AG04449 (cell line): ENCODE measurements at places on chromosomes 5 and 9.
A peak's percentile ranks its signal among the peaks of the same experiment; 100 is the strongest.

GRCh38 chr5:132237670-132238069 lies 10.0 kb upstream of the P4HA2 start:
- DNase-seq, result no peak

DNA sequence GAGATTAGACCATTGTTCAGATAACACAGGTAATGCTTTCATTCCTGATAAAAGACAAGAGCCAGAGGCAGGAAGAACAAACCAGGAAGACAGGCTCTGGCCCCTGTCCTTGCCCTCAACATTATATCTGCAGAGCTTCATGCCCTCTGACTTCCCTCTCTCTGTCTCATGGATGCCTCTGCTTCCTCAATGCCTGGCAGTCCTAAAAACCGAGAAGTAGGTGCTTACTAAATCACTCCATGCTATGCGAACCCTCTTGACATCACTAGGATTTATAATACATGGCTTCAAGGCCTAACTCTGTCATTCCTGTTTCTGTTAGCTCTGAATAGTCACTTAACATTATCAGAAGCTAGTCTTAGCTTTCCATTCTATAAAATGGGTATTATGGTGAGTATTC lies 117.8 kb downstream of the TLR4 start:
- DNase-seq, result no peak

DNA sequence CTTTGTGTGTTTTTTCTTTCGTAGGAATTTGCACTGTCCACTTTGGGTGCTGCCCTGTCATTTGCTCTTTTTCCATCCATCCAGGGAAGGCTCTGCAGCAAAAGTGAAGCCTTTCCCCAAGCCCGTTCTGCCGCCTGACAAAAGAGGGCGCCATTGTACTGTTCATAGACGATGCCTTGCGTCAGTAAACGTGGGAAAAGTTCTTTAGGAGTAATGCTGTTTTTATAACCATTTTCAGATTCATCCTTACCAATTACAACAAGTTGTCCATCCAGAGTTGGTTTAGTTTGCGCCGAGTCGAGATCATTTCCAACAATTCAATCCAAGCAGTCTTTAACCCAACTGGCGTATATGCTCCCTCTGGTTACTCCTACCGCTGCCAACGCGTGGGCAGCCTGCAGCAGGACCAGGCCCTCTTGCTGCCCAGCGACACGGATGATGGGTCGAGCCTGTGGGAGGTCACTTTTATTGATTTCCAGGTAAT lies 34.3 kb upstream of the RPS23 start:
- no peak for DNase-seq

DNA sequence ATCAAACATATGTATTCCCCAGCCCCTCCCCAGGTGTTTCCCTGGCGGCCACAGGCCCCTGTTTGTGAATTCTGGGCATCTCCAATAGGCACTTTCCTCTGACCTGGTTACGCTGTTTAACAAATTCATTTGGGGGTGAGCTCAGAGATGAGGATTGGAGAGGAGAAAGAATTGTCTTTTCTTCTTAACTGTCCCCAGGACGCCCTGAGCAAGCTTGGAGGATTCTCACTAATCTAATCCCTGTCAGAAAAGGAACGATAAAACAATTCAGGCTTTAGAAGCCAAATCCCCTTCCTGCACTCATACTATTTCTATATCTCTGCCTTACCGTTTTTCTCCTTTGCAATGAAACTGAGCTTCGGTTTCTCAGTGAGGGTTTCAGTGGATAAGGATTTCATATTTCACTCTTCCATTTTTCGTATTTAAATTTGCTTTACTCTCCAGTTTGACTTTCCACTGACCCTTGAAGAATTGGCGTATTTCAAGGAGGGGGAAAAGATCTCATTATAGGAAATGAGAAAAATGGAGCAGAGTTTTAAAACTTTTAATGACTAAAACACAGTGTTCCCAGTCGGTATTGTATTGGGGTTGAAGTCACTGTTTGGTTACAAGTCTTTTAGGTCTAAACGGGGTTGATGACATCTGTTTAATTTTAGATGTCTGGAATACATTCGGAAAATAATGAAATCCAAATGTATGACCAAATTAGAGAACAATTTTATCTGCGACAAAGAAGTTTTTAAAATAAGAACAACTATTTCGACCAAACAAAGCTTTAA lies 180.1 kb downstream of the MACROH2A1 start:
- DNase-seq, result no peak

GRCh38 chr5:138178516-138179276 lies at the start of the genes BRD8 and KIF20A:
BRD8 (minus strand) TSS chr5:138178630; CDS start chr5:138178614, 16 bp downstream.
KIF20A (plus strand) TSS chr5:138179112; CDS start chr5:138179681, 569 bp downstream.
- DNase-seq, result peak; percentile 67

DNA sequence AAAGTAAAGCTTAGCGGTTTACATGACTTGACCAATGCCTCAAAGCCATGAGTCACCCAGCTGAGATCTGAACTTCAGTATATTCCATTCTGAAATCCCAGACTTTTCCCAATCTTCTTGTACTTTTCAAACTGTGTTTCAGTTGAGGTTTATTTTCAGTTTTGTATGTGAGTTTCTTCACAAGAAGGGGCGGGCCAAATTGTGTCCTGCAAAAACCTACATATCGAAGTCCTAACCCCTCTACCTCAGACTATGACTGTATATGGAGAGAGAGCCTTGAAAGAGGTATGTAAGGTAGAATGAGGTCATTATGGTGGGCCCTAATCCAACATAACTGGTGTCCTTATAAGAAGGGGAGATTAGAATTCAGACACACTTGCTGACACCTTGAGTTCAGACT lies 666 bp upstream of the TLR4 start:
- DNase-seq, result no peak

DNA sequence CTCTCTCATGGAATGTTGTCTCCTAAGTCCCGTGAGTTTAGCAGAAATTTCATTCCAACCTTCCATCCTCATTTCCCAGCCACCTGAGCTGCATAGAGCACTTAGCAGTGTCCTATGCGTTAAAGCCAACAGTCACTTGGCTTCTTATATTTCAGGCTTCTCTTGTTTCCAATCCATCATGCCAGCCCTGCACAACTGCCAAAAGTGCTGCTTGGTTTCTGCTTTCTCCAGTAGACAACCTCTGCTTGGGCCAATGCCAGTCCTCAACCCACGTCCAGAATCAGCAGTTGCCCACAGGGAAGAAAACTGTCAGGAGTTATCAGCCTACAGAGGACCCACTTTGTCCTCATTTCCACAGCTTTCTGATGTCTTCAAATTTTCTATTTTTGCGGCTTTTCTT lies 42.5 kb downstream of the KCNIP1 start:
- DNase-seq, result no peak
